ENCODE measurements at places on chromosomes 7 and 10. TPM values are rescaled to one million over a fixed set of nuclear protein-coding genes. Genes with fewer than 3 reads are reported as not detected.

The VWA2 gene
- total RNA-seq = not detected

The CYP3A7 gene
- not detected for total RNA-seq

The PTPN20 gene
- total RNA-seq = not detected

The WNT8B gene
- not detected for total RNA-seq

GRCh38 chr7:138246428-138246827 is 170.2 kb downstream of the AKR1D1 start:
- peaks cover 7% of the 10 kb centered on the region for H3K36me3 ChIP-seq
- no peaks in the 10 kb centered on the region for H3K27me3 ChIP-seq
- peaks cover 30% of the 10 kb centered on the region for H3K4me1 ChIP-seq
- H3K4me3 ChIP-seq = no peak overlapping the region

GRCh38 chr10:30463944-30464451 is 30.0 kb downstream of the MAP3K8 start:
- H3K36me3 ChIP-seq = no peaks in the 10 kb centered on the region
- peaks cover 12% of the 10 kb centered on the region for H3K4me1 ChIP-seq
- H3K27me3 ChIP-seq = peaks cover 3% of the 10 kb centered on the region
- H3K27ac ChIP-seq = no peak overlapping the region
- DNase-seq = peak; percentile 12

GRCh38 chr10:83647526-83647925 is 491.8 kb upstream of the GHITM start:
- no peaks in the 10 kb centered on the region for H3K36me3 ChIP-seq
- no peaks in the 10 kb centered on the region for H3K27me3 ChIP-seq
- H3K27ac ChIP-seq = no peak overlapping the region
- H3K4me1 ChIP-seq = no peaks in the 10 kb centered on the region

DNA sequence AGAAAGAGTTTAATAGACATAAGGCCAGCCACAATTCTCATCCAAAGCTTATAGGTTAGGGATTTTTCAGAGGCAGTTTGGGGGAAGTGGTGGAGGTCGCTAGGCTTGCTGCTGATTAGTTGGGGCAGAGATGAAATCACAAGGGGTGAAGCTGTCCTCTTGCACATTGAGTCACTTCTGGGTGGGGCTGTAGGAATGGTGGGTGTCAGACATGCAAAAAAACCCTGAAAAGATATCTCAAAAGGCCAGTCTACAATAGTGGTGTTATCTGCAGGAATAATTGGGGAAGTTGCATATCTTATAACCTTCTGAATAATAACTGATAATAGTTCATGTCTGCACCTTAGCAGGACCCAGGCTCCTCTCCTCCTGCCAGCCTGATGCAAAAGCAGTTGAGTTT is 2.1 kb downstream of the FAM24B start:
- H3K27me3 ChIP-seq = no peaks in the 10 kb centered on the region
- peaks cover 62% of the 10 kb centered on the region for H3K4me1 ChIP-seq
- peak overlapping the region; percentile 96 for H3K4me3 ChIP-seq

DNA sequence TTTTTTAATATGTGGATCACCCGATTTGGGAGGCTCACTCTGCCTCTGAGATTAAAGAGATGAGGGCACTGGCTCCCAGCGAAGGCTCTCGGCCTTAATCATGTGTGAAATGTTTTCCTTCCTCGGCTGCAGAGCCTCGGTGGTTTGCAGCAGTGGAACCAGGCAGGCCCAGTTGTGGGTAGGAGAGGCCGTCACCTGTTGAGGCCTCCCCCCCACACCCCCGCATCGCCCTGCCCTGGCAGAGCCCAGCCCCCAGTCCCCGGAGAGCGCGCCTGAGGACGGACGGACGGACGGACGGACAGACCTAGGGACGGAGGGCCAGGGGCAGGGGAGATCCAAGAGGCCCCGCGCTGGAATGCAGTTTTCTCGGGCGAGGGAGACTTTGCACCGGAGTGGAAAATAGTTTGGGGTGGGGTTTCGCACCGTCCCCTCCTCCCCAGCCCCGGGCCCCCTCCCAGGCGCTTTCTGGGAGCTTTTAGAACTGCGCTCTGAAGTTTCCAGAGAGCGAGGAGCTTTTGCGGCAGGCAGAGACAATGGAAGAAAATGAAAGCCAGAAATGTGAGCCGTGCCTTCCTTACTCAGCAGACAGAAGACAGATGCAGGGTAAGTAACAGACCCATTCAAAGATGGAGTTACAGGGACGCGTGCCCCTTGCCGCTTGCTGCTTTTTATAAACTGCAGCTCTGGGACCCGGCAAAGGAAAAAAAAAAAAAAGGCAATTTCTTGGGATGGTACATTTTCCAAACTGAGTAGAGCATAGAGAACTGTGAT is at the start of gene KIAA1217:
Gene KIAA1217, plus strand, starts transcription at position 478 of the 771 bp plus-strand sequence. Its CDS starts 56 bp downstream, at position 534.
- peak within 1 kb of the TSS; percentile 89 for H3K4me3 ChIP-seq
- H3K4me1 ChIP-seq = peaks cover 31% of the 10 kb centered on the region
- DNase-seq = no peak
- peaks cover 6% of the 10 kb centered on the region for H3K27me3 ChIP-seq
- no peaks in the 10 kb centered on the region for H3K36me3 ChIP-seq

- H3K4me1 ChIP-seq = peaks cover 8% of the 10 kb centered on the region
- DNase-seq = no peak
- H3K27ac ChIP-seq = no peak overlapping the region
- peaks cover 3% of the 10 kb centered on the region for H3K27me3 ChIP-seq
- H3K36me3 ChIP-seq = peaks cover 15% of the 10 kb centered on the region
Measured at GRCh38 chr7:5500056-5500776, 76.6 kb upstream of the TNRC18 start.

- H3K27me3 ChIP-seq = no peaks in the 10 kb centered on the region
- no peaks in the 10 kb centered on the region for H3K4me1 ChIP-seq
- no peak for DNase-seq
- H3K27ac ChIP-seq = no peak overlapping the region
Measured at GRCh38 chr7:9507290-9507689, 1073.9 kb downstream of the NXPH1 start.

DNA sequence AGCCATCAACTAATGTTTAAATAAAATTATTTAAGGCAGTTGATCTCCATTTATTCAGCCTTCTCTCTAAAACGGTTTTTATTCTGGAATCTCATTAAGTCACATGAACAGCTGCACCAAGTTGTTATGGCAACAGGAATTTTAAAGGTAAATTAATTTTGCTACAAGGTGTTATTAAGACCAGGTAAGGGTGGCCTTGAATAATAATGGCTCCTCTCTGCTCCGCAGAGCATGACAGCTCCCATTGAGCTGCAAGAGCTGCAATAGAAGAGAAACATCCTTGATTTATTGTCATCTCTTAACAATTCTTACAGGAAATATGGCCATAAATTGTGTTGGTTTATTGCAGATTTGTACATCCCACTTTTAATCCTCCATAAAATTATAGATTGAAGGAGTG is 165.8 kb downstream of the KLF6 start:
- H3K27ac ChIP-seq = no peak overlapping the region
- H3K4me3 ChIP-seq = no peak overlapping the region
- no peak for DNase-seq
- H3K36me3 ChIP-seq = peaks cover 10% of the 10 kb centered on the region
- H3K4me1 ChIP-seq = peaks cover 20% of the 10 kb centered on the region

- H3K36me3 ChIP-seq = no peaks in the 10 kb centered on the region
- peaks cover 29% of the 10 kb centered on the region for H3K4me1 ChIP-seq
- peak overlapping the region; percentile 74 for H3K4me3 ChIP-seq
- no peak for DNase-seq
- no peak overlapping the region for H3K27ac ChIP-seq
Measured at GRCh38 chr7:140671966-140672365, 779 bp upstream of the ADCK2 start.

DNA sequence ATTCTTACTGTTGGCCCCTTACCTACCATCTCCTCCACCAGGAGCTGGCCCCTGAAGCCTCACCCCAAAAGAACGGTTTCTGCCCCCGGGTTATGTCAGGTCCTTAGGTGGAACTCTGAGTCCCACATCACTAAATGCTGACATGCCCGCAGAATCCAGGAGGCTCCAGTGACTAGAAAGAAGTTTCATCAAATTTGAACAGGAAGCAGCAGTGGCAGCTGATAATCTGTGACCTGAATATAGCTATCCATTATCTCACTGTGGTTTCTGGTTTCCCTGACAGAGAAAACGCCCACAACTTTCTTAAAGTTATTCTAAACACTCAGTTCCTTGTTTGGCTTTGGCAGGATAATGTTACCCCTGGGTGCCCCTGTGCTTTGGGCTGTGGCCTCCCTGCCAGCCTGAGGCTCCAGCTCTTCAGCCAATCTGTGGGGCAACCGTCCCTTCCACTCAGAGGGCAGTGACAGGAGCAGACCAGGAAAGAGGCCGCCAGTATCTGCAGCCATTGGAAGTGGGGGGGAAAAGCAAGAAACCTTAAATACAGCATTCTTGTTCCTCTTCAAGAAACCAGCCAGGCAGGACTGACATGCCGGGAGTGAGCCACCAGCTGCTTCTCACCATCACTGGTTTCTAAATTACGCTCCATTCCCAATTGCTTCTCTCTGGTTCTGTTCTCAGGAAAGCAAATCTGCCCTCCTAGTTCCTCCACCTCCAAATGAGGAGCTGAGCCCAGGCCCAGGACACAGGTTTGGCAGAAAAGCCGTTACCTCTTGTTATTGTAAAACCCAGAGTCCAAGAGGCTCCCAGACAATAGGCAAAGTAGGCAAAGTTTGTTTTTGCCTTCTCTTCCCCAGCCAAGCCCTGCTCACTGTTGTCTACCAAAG is 41.2 kb upstream of the VCL start:
- peaks cover 46% of the 10 kb centered on the region for H3K4me1 ChIP-seq
- no peak overlapping the region for H3K4me3 ChIP-seq
- peaks cover 1% of the 10 kb centered on the region for H3K27me3 ChIP-seq
- DNase-seq = peak; percentile 6

DNA sequence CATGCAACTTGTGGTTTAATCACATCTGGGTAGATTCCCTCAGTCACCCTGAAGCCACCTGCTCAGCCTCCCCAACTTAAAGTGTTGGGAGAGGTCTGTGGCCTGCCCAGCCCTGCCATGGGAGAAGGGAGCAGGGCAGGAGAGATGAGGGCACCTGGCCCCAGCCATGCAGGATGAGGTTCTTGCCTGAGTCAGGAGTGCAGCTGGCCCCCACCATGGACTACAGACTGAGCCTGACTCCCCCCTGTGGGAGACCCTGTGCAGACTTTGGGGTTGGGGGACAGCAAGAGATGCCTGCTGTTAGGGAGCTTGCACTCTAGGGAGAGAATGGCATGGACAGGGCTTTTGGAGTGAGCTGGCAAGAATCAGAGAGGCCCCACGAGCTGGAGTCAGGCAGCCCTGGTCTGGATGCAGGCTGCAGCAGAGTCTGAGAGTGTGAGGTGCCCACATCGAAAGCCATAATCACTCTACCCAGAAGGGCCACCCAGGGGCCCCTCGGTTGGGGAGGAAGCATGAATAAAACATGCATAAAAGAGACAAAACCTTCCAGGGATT is 34.7 kb upstream of the DPYSL4 start:
- no peak overlapping the region for H3K4me3 ChIP-seq
- no peaks in the 10 kb centered on the region for H3K4me1 ChIP-seq
- no peak for DNase-seq

Data from HFFc6 (cell line).